ENCODE measurements at places on chromosomes 7 and 10.

DNA sequence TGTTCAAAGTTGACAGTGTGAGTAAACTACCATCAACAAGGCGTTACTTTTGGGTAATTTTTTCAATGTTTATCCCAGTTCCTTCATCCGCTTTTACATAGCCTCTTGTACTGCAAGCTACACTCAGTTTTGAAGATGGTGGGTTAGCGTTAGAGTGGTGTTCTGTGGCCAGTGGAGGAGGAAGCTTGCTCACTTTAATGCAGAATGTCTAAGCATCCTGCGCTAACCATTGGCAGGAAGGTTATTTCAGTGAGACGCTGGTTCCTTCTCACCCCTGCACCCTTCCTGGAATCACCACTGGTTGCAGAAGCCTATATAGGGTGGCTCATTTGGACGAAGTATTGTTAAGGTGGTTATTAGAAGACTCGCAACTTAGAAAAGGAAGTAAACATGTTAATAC, 159.1 kb downstream of the CELF2 start:
- DNase-seq = no peak

GRCh38 chr10:69684981-69685353, 54.9 kb downstream of the FAM241B start:
- no peak for DNase-seq

DNA sequence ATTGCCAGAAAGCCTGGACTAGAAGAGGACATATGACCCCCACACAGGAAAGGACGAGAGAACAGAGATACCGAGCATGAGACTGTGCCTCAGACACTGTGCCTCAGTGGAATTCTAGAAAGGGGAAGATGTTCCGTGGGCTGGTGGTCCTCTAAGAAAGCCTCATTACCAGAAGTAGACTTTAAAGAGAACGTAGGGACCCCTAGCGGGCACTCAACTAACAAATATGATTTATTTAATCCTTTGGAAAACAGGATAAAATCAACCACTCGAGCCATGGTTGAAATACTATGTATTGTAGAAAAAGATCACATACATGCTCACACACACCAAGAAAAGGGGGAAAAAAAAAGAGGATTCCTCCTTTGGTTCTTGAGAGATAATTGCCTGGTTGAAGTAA, 701.2 kb upstream of the SORCS1 start:
- no peak for DNase-seq

DNA sequence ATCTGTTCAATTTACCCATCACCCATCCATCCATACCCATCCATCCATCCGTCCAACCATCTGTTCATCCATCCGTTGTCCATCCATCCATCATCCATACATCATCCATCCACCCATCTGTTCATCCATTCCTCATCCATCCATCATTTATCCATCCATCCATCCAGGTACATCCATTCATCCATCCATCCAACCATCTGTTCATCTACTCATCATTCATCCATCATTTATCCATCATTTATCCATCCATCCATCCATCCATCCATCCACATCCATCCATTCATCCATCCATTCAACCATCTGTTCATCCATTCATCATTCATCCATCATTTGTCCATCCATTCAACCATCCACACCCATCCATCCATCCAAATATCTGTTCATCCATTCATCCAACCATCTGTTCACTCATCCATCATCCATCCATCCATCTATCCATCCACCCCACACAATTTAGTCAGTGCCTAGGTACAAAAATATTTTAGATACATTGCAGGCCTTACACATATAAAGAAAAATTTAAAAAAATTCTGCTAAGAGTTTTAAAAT, 119.1 kb downstream of the PRKCQ start:
- DNase-seq = no peak

DNA sequence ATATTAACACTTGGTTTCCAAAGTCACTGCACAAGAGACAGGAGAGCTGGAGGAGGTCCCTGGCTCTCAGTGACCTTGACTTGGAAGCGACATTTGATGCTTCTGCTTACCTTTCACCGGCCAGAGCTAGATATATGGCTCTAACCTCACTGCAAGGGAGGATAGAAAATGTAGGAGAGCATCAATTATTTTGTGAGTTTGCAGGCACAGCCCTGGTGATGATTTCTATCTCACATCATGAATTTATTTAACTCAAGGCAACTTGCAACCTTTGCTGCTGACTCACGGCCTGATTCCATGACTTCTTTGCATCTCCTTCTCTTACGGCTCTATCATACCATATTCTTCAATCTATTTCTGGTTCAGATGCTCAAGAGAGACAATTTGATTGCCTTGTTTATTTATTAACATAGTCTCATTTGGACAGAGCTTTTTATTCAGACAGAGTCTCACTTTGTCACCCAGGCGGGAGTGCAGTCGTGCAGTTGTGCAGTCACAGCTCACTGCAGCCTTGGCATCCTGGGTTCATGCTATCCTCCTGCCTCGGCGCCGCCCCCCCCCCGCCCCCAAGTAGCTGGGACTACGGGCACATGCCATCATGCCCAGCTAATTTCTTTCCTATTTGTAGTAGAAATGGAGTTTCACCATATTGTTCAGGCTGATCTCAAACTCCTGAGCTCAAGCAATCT, 196.0 kb downstream of the REEP3 start:
- no peak for DNase-seq

GRCh38 chr10:102876747-102877153, 7.5 kb downstream of the AS3MT start:
- no peak for DNase-seq

GRCh38 chr10:45155784-45156183, 155.1 kb downstream of the ZNF22 start:
- DNase-seq = no peak

GRCh38 chr7:80736371-80737125, 98.1 kb downstream of the CD36 start:
- DNase-seq = no peak

GRCh38 chr10:89662596-89662995, 17.6 kb upstream of the PANK1 start:
- DNase-seq = no peak

DNA sequence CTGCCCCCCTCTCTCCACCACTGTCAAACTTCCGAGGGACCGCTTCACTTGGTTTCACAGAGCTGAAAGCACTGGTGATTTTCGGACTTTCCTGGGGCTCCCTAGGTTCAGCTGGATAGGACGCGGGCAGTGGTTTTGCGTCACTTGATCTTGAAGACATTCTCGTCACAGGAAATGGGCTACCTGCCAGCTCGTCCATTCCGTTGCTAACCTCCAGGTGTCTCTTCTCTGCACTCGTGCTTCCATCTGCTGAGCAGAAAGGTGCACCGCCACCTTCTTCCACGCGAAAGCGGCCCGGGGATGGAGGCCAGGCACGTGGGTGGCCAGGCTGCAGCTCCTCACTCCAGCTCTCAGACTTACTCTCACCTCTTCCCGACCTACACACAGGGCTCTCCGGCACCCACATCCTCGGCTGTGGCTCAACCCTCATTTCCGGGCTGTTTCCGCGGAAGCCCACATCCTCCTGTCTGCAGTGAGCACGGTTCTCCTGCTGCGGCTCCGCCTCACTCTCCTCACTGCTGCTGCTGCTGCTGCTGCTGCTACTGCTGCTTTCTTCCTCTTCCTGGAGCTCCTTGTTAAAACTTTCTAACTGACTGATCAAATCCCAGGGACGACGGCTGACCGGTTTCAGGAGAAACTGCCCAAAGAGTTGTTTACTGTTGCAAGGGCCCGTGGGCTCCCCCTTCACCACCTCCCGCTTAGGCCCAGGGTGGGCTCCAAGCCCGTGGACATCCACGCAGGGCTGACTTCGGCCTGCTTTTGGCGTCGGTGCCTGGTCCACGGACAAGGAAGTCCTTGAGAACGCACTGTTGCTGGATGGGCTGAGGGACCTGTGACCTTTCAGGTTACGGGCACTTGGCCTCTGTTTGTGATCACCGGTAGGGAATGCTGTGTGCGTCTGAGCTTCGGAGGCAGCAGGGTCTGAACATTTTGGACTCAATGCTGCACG, 32.1 kb downstream of the JCAD start:
- DNase-seq = peak; percentile 65

DNA sequence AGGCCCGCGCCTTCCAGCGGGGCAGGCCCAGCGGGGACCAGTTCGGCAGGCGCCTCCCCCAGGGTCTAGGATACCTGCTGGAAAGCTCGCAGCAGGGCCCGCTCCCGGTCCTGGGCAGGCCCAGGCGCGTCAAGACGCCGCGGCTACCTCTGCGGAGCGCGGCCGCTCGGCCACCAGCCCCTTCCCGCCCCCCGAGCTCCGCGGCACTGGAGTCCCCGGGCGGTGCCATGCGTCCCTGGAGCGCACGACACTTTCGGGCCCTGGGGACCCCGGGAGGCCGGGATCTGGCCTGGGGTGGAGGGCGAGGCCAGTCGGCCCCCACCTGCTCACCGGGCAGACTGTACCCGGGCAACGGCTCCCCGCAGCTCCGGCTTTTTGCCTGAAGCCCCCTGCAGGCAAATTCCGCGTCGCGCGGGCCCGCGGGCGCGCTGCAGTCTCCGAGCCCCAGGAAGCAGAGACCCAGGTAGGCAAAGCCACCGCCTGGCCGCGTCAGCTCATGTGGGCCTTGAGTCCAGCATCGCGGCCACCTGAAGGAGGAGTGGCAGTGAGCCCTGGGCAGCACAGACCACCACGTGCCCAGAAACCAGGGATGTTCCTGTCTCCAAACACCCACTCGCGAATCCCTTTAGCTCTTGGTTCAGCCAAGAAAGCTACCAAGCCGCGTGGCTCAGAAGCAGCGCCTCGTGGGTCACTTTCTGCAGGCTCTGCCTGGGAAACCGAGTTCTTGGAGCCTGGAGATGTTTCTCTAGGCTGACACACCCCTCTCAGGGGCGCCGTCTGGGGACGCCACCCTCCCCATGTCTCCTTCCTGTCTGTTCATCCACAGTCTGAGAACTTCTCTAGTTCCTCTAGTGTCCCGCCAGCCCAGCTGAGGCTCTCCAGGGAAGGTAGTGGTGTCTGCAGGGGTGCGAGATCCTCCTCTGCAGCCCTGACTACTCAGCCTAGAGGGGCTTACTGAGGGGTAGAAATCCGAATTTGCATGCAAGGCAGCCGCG, 46.1 kb upstream of the APBB1IP start:
- DNase-seq = no peak

GRCh38 chr10:91150631-91151030, 69.8 kb upstream of the PCGF5 start:
- DNase-seq = no peak

DNA sequence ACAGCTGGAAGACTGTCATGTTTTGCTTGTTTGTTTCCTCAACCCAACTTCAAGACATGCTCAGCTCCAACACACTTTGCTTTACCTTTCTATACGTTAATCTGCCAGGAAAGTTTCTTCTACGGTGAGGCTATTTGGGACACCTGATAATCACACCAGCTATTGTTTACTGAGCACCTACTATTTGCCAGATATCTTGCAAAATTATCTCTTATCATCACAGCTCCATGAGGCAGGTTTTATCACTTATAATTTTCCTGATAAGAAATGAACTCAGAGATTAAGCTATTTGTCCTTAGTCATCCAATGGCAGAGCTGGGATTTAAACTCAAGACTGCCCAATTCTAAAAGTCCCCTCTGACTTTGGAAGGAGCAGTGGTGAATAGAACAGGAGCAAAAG, 117.4 kb downstream of the CREB5 start:
- DNase-seq = no peak

DNA sequence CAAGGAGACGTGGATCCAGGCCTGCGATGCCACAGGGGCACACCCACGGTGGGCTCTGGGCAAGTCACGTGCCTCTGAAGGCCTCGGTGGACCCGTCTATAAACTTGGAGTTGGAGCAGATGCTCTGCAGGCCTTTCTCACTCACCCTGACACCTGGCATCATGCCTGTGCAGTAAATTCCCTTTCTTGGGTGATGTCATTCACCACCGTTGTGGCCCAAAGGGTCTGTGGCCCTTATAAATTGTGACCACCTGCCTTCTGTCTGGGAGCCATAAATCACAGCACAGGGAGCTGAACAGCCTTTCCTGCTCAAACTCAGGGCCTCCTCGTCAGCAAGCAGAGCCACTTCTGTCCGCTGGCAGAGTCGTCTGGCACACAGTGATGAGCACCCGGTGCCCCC, 52.2 kb downstream of the GPAM start:
- no peak for DNase-seq

DNA sequence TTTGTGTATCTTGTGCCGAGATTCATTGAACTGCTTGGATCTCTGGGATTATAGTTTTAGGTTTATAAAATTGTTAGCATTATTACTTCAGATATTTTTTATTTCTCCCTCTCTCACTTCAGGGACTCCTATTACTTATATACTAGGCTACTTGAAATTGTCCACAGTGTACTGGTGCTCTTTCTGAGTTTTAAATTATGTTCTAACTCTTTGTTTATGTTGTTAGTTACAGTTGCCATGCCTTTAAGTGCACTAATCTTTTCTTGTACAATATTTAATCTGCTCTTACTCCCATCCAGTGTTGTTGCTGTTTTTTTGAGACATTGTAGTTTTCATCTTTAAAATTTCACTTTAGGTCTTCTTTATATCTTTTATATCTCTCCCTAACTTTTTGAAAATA, 13.1 kb downstream of the PLEKHS1 start:
- no peak for DNase-seq

DNA sequence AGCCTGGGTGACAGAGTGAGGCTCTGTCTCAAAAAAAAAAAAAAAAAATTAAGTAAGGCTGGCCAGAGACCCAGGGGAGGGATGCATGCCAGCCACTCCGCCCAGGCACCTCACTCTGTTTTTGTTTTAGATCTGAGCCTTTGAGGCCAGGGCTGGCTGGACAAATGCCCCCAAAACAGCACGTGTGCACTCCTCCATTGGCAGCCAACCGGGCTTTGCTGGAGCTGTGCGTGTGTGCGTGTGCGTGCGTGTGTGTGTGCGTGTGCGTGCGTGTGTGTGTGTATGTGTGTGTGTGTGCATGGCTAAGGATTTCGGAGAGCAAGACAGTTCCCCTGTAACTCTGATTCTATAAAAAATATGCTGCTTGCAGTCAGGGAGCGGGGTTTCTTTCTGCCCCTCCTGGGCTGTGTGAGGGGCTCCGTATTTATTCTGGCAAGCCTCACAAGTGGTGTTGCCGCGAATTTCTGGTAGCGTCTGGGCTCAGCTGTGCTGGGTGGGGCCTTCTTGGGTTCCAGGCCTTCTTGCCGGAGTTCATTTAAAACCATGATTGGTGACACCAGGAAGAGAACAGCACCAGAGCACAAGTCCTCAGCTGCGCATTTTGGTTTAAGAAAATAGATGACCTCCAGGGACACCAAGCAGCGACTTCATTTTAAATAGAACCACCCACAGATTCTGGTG, 28.1 kb upstream of the UNCX start:
- no peak for DNase-seq

DNA sequence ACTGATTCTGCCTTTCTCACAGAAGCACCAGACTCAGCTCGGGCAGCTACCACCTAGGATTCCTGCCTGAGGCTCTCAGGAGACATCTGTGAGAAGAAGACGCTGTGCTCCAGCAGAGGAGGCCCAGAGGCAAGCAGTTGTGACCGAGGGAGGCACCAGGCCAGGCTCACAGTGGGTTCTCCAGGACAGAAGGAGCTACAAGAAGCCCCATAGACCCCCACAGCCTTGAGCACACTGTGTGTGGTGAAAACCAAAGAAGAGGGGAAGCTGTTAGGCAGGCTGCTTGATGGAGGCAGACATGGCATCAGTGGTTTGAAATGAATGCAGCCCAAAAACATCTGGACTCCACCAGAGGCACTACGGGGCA, 198.8 kb downstream of the GRID1 start:
- no peak for DNase-seq

All from effector CD8-positive, alpha-beta T cell (primary cell).